AG09309 (cell line): ENCODE measurements at places on chromosomes 16 and 17.

GRCh38 chr17:9880582-9880999 lies 24.5 kb downstream of the RCVRN start:
- DNase-seq, result no peak

DNA sequence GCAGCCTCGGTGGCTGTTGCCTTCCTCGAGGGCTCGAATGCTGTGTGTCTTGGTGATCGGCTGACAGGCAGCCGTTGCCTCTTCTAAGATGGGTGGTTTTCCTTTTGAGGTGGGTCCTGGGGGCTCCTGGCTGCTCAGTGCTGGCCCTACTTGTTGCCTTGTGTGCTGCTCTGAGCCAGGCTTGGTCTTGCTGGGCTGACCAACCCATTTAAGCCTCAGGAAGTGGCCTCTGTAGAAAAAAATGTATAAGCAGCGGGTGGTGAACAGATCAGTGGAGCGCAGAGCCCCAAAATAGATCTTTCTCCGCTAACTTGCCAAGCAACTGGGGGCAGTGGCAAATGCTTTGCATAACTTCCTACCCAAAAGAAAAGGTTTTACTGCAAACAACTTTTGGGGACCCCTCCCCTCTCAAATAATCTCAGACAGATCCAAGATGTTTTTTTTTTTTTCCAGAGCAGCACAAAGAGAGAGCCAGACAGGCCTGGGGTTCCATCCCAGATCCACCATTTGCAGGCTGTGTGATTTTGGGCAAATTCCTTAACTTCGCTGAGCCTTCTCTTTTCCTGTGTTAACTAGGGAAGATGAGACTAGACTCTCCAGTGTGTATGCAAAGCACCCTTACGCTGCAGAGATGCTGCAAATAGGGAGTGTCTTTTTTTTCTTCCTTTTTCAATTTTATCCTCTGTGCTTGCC lies 42.5 kb downstream of the PLCG2 start:
- DNase-seq, result no peak

GRCh38 chr17:82848022-82848592 lies 8.3 kb upstream of the ZNF750 start:
- DNase-seq, result peak; percentile 41

- DNase-seq, result no peak
Observed at GRCh38 chr16:21570676-21571017, 28.7 kb upstream of the METTL9 start.

GRCh38 chr17:55284001-55284884 lies 19.5 kb downstream of the HLF start:
- no peak for DNase-seq

- no peak for DNase-seq
Observed at GRCh38 chr16:21719283-21719682, 55.5 kb downstream of the OTOA start.

GRCh38 chr16:19659554-19659953 lies 58.5 kb downstream of the KNOP1 start:
- DNase-seq, result no peak

DNA sequence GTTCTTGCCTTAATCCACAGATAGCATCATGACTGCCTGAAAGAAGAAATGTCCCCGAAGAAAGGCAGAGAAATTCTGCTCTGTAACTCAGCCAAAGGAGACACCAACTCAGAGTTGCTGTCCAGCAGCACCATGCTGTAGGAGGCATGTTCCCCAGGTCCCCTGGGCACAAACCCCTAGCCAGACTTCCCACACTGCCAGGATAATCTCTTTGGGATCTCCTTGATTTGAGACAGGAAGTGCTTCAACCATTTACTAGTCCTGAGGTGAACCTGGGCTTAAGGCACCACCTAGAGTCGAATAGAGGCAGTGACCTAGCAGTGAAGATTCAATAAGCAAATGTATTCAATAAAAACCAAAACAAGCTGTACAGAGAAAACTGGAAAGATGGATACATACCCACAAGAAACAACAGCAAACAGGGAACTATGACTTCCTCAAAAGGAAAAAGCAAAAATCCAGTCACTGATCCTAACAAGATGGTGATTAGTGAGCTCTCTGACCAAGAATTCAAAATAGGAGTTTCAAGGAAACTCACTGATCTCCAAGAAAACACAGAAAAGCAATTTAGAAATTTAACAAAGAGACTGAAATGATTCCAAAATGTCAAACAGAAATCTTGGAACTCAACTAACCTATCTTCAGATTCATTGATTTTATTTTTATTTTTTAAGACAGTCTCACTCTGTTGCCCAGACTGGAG lies 5.7 kb downstream of the OR4D2 start:
- DNase-seq, result no peak

GRCh38 chr16:50597563-50598255 lies 49.5 kb downstream of the NKD1 start:
- DNase-seq, result no peak

GRCh38 chr17:34725008-34725407 lies 145.6 kb downstream of the TMEM132E start:
- no peak for DNase-seq

DNA sequence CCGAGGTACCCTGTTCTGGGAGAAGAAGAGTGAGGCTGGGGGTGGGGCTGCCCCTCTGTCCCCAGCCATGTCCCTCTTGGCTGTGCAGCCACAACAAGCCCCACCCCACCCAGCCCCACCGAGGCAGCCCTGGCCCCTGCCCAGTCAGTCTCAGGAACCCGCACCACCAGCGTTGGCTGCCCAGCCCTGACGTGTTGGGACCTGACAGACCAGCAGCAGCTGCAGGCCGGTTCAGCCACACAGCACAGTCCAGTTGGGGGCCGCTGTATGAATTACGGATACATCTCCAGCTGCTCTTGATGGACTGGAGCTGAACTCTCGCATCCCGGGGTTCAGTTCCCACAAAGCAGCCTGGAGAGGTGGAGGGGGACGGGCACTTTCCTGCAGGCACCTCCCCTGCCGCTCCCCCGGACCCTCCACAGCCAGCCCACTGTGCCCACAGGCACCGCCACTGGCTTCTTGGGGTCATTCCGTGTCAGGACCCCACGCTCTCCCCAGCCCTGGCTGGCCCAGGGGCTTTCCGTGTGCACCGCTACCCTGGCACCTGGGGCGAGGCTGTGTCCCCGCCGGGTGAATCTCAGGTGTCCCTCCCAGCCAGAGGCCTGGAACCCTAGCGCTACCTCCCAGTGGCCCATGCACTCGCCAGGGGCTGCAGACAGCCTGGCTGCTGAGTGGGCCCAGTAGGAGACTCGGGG lies 7.1 kb downstream of the CDH15 start:
- no peak for DNase-seq

DNA sequence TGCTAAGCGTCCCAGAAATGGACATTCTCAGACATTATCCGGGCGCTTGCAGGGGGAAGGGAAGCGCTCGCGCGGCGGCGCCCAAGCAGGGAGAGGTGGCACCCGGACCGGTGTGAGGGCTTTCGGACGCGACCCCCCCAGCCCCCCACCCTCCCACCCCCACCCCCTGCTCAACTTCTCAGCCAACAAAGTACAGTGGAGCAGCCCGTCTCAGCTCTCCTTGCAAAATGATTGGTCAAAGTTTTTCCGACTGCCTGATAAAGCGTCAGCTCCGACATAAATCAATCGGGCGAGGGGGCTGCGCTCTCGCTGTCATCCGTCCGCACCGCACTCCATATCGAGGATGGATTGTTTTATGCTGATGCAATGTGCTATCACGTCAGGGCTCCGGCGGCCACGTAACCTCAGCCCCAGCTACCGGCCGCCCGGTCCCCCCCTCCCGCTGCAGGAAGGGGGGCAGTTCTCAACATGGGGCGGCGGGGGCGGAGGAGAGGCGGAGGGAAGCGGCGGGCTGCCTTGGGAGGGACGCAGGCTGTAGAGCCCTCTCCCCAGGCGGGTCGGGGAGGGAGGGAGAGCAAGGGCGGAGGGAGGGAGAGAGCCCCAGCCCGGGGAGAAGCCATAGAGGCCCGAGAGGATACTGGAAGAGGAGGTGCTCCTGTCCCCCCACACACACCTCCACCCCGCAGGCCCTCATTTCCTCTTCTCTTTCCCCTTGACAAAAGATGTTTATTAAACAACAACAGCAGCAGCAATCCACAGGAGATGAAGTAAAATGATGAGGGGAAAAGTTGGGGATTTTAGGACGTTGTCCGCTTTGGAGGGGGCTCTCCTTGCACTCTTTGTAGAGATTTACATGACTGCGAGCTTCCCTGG lies at the start of gene HOXB9:
HOXB9 (minus strand) TSS at position 114 of the 873 bp plus-strand sequence; CDS start at position 25, 89 bp downstream.
- DNase-seq, result no peak

DNA sequence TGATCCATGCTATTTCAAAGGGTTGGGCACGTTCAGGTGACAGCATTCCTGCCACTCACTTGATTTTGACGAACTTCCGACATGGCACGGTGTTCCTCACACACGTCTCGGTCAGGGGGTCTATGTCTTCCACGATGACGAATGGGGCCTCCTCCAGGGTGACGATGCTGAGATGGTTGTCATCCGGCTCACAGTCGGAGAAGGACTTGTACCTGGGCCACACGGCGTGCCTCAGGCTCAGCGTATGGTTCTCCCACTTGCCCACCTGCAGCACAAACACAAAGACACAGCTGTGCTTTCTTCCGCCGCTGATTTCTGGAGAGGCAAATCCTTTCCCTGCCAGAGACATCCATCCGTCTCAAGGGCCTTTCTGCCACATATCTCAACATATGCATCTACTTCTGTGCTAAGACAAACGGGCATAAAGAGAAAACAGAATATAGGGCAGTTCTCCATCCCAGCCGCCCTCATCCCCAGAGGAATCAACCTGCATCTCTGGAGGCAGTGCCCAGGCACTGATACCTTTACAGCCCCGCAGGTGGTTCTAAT lies 332.5 kb downstream of the GRIN2A start:
- no peak for DNase-seq

- DNase-seq, result no peak
Observed at GRCh38 chr16:51834133-51834532, 683.1 kb upstream of the SALL1 start.

GRCh38 chr16:89253548-89254287 lies 36.2 kb downstream of the ZNF778 start:
- DNase-seq, result no peak

DNA sequence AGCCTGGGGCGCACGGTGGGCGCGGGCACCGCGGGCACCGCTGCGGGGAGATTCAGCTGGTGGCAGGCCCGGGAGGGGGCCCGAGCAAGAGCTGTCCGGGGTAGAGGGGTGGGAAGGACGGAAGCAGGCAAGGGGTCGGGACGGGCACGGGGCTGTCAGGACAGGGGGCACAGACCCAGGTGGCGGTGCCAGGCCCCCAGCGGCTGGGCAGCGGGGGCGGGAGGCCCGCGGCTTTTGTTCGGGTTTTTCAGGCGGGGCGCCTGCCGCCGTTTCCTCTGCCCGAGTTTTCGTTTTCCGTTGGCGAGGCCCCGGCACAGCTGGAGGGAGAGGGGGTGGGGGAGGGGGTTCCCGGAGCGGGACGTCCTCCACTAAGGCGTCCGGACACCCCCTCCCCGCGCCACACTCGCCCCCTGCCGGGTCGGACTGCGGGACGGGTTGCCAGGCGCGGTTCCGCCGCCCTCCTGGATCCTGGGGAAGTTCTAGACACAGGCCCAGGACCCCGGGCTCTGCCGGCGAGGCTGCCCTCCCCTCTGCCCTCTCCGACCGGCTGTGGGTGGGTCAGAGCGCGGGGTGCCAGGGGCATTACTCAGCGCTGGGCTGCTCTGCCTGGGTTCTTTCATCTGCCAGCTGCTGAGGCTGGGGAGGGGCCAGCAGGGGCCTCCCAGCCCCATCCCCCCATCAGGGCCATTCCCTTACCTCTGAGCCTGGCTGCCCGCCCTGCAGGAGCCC lies 543 bp downstream of the ARHGAP23 start:
- no peak for DNase-seq

DNA sequence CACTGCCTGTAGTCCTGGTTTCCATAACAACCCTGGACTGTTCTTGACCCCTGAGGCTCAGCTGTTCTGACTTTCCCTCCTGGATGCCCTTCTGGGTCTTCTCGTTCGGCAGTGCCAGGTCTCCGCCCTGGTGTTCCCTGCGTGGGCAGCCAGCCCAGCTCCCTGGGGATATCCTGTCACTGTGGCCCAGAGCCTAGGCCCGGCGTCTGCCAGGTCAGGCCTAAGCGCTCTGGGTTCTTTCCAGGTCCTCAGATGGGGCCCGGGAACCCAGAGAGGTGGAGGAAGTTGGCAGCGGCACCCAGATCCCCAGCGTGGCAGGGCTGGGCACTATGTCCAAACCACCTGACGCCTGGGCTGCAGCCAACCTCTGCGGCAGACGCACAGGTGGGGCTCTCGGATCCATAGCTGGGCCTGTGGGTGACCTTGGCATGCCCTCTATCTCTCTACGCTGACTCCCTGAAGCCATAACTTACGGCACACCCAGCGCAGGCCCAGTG lies 12.5 kb upstream of the ATP2A3 start:
- DNase-seq, result no peak

- DNase-seq, result no peak
Observed at GRCh38 chr17:58576679-58577367, 62.4 kb upstream of the MTMR4 start.

GRCh38 chr17:43841282-43841681 lies 5.7 kb upstream of the CD300LG start:
- DNase-seq, result no peak

- DNase-seq, result no peak
Observed at GRCh38 chr16:58280846-58281301, 14.0 kb downstream of the PRSS54 start.

GRCh38 chr16:10519297-10519696 lies 61.1 kb downstream of the EMP2 start:
- no peak for DNase-seq

DNA sequence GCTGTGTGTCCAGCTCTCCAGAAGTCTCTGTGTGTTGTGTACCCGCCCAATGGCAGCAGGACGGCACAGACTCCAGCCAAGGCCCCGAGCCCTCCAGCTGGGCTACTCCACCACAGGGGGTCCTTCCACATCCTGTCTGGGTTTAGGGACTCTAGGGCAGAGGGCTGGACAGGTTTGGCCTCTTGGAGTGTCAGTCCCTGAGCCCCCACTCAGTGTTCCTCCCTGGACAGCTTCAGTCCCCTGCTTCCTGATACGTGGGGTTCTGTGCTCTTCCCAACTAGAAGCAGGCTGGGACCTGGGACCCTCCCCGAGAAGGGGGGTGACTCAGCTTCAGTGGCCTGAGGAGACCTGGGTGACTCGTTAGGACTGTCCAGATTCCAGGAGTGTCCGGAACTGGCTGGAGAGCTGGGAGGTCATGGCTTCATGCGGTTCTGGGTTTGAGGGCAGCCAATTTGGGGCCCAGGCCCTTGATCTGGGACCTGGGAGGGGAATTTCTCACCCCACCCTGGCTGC lies 4.2 kb downstream of the CDK3 start:
- DNase-seq, result no peak

GRCh38 chr17:35345926-35346771 lies 27.3 kb downstream of the SLFN11 start:
- peak; percentile 8 for DNase-seq

- no peak for DNase-seq
Observed at GRCh38 chr17:61701334-61701733, 110.3 kb upstream of the NACA2 start.

- DNase-seq, result no peak
Observed at GRCh38 chr17:52536489-52536888, 378.0 kb upstream of the CA10 start.
